Effector memory CD4-positive, alpha-beta T cell (primary cell): ENCODE measurements at places on chromosomes 5 and 9.

DNA sequence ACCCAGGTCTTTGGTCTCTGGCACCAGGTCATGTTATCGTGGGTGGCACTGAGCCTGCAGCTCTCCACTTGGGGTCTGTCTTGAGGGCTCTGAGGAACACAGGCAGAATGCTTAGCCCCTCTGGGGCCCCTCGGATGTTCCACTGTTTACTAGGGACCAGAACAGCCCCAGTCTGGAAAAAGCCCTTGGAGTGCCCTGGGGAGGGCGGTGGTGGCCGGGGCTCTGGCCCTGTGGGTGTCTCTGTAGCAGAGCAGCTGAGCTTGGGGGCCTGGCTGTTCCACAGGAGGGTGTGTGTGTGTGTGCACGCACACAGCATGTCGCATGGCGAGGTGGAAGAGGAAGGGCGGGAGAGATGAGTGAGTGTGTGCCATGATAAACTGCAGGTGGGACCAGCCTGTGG lies 15.4 kb downstream of the GPRIN1 start:
- DNase-seq = no peak

DNA sequence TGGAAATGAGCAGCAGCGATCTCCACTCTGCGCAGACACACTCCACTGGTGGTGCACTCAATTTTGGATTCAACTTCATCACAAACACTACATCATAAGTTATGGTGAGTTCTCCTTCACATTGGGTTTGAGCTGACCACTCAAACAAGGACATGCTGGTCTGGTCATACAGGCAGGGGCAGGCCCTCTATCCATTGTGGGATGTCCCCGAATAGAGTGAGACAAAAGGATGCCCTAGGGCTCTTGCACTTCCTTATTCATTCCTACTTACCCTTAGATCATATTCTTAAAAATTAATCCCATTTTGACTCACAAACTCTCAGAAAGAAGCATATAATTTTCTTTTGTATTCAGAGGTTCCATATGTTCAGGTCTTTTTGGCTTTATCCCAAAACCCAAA lies 16.3 kb upstream of the PJA2 start:
- no peak for DNase-seq

DNA sequence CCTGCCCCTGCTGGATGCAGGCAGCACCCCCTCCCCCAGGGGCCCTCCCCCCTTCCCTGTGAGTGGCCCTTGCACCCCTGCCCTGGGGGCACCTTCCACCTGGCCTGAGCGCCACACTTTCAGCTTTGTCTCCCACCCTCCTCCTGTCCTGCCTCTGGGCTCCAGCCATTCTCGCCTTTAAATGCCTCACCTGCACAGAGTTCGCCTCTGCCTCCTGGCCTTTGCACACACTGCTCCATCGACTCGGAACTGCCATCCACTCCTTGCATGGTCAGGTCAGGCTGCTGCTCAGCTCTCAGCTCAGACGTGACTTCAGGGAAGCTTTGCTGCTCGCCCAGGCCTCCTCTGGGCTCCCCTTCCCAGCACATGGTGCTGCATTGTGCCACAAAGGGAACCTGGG lies 10.2 kb downstream of the FAM163B start:
- no peak for DNase-seq

DNA sequence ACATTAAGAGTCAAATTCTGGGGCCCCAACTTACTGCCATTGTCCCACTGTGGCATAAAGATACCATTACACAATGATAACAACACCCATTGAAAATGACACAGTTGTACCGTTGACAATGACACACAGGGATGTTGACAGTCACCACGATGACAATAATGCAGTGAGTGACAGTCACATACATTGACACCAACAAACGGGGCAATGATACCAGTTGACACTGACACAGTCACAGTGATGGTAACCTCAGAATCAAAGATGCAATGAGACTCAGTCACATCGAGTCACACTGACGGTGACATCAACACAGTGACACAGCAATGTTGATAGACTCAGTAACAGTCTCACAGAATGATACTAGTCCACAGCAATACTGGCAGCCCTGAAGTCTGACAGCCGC lies 16.9 kb downstream of the CNTFR start:
- DNase-seq = no peak

- no peak for DNase-seq
These were observed 50.2 kb upstream of the ZFAND5 start for GRCh38 chr9:72415163-72415562.

DNA sequence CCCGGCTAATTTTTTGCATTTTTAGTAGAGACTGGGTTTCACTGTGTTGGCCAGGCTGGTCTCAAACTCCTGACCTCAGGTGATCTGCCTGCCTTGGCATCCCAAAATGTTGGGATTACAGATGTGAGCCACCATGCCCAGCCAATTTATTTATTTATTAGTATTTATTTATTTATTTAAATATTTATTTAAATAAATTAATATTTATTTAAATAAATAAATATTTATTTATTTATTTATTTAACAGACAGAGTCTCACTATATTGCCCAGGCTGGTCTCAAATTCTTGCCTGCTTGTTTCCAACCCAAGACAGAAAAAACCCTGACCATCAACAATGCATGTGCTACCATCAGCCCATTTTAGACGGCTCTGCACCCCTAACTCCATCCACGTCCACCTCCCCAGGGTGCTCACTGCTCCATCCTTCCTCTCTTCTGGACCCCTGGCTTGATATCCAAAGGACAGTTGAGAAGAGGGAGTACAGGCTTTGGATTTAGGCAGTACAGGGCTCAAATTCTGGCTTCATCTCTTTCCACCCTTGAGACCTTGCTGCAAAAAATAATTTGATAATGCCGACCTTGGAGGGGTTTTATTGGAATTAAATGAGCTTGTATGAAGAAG lies 232.6 kb downstream of the MED10 start:
- no peak for DNase-seq

DNA sequence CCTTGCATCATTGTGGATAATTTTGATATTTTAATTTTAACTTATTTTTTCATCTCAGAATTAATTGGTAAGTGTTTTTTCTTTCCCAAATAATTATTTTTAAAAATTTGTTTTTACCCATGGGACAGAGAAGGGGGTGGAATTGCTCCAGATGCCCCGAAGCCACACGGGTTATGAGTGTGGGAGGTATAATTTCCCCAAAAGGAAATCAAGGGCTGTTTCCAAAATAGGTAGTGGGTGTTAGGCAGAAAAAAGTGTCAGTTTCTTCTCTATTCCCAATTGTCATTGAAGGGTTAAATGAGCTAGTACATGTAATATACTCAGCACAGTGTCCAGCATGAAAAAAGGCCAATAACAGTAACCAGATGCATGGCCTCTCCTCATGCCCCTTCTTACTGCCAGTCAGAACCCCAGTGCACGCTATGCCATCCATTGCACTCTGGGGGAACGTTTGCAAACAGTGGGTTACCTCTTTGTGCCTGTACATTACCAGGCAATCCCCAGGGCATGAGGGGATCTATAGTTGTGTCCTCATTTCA lies 36.4 kb upstream of the ANGPTL2 start:
- no peak for DNase-seq

GRCh38 chr9:27387722-27388121 lies 90.8 kb upstream of the EQTN start:
- no peak for DNase-seq

- no peak for DNase-seq
These were observed 282.4 kb downstream of the ARHGEF28 start for GRCh38 chr5:73908395-73908794.

DNA sequence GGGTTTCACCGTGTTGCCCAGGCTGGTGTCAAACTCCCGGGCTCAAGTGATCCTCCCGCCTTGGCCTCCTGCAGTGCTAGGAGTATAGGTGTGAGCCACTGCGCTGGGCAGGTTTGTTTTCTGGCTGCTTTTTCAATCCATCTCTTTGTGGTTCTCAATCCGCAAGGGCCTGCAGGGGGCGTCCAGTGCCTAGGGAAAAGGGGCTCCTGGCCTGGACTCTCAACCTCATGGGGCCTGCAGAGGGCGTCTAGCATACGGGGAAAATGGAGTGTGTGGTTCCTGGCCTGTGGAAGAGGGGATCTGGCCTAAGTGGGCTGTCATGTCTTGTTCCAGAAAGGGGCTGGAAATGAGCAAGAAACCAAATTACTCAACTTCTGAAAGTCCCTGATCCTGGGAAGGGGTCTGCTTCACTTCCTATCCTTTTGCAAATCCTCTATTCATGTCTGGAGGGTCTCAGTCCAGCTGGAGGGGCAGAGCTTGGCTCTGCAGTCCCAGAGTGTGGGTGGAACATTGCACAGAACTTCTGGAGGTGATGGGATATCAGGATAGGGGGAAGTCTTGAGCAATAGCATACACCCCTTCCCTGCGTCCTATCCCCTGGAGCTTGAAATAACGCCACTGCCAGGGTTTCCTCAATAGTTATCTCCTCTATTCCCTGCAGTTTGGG lies 12.7 kb upstream of the CCL27 start:
- peak; percentile 27 for DNase-seq

DNA sequence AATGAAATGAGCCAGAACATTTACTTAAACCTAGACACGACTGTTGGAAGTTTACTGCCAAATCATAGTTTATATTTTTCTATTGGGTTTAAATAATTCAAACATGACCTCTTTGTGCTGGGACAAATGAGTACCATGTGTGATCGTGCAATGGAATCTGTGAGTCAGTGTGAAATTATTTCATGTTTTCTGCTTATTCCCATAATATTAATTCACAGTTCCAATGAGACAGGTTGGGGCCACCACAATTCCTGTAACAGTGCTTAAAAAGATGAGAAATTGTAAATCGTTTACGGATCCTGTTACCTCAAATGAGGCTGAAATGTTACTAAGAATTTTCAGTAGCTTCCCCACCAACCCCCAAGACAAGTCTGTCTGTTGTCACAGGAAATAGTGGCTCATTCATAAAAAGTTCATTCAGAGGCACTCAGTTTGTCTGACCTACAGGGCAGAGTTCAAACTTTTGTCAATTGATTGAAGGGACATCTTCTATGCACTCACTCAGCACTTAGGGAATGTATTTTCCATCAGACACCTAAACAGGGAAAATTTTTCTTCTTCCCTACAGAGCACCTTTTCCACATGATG lies 563.9 kb upstream of the ADAMTS16 start:
- DNase-seq = no peak

DNA sequence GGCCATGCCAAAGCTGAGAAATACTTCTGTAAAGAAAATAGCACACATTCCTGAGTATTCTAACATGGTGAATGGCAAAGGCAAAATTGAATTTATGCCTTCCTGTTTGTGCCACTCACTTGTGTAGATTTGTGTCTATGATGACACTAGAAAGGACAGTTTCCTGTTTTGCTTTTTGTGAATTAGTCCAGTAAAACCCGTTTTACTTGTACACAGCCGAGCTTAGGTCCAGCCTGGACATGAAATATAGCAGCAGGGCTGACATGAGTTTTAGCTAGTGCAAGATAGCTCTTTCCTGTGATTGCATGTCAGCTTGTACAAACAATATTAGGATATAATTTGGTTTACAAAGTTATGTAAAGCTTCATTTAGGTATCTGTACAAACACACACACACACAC lies 1891.7 kb upstream of the WWC1 start:
- DNase-seq = no peak

DNA sequence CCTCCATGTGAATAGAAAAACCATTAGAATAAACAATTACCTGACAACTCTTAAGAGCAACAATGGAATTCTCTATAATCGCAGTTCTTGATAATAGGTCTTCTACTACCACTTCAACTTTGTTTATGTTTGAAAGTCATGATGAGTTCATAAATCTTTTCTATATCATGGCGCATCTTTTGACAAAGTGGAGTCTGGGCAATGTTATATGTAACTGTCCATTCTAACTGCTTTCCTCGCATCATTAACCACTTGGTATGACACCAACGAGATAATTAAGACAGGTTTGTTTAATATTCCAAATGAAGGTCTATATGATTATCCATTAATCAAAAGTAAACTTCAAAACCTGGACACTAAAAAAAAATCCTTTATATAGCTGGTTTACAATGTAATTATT lies 272.0 kb downstream of the DENND1A start:
- no peak for DNase-seq

DNA sequence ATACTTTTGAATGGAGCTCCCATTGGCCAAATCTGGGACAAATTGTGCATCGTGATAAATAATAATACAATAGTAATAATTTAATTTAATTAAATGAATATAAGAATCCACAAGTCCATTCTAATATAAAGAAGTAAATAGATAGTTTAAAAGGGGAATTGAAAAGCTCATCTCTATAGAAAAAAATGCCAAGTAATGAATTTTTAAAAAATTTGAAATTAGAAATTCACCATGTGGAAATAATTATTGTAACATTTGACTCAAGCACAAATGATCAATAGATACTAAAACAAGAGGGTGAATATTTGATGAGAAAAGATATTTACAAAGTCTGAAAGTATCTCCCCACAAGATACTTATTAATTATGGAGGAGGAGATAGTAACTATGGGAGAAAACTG lies 467.4 kb downstream of the CETN3 start:
- DNase-seq = no peak

- DNase-seq = no peak
These were observed 102.0 kb downstream of the ARHGAP26 start for GRCh38 chr5:142872217-142872616.

DNA sequence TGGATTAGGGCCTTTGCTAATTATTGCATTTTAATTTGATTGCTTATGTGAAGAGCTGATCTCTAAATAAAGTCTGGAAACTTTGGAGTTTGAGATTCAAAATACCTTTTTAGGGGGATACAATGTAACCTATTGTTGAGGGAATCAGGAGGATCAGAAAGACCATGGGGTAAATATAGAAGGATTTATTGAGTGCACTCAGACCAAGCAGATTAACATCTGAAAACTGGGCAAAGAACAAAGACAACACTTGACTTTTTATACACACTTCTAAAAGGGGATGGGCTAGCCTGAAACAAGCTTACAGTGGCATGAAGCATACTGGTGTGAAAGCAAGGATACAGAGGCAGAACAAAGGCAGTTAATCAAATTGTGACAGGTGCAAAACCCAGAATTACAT lies 174.3 kb downstream of the MRPS30 start:
- DNase-seq = no peak

- DNase-seq = no peak
These were observed 33.4 kb downstream of the TMEM252 start for GRCh38 chr9:68507130-68507805.

DNA sequence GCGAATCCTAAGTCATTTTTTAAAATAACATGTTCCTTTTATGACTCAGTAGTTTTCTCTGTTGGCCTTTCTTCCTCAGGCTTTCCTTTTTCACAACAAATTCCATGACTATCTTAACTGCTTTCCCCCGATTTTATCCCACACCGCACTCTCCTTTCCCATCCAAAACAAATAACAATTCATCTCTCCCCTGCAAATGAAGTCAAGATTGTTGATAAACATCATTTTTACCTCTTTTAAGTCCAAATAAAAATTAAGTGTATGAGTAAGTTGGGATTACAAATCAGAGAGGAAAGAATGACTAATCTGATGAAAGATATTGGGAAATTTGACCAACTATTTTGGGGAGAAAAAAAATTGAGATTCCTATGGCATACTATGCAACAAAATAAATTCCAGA lies 47.3 kb downstream of the SEC61B start:
- DNase-seq = no peak
